ENCODE measurements at places on chromosomes 13 and 19.
A peak's percentile ranks its signal among the peaks of the same experiment; 100 is the strongest.

GRCh38 chr13:74246487-74246886 is 112.3 kb upstream of the KLF12 start:
- DNase-seq: no peak

DNA sequence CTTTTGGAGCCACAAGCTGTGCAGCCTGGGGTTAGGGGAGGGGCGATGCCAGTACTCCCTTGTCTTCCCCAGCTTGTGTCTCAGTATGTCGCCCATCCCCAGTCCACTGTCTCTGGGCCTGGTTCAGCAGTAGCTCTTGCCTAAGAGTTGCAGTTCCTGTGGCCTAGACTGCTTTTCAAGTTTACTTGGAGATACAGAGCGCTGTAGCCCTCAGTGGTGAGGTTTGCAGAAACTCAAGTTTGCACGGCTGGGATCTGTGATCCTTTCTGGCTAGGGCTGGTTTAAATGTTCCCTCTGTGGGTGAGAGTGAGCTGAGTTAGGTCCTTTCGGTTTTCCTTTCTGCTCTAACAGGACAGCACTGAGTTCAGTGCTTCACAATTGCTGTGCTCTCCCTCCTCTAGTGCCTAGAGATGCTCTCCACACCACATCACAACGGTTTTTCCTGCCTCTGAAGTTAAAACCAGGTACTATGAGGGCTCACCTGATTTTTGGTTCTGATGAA is 360.6 kb upstream of the TMTC4 start:
- no peak for DNase-seq

GRCh38 chr19:57648331-57649003 is 15.5 kb downstream of the ZNF211 start:
- no peak for DNase-seq

- no peak for DNase-seq
Measured at GRCh38 chr19:8461891-8462290, 17.1 kb downstream of the HNRNPM start.

DNA sequence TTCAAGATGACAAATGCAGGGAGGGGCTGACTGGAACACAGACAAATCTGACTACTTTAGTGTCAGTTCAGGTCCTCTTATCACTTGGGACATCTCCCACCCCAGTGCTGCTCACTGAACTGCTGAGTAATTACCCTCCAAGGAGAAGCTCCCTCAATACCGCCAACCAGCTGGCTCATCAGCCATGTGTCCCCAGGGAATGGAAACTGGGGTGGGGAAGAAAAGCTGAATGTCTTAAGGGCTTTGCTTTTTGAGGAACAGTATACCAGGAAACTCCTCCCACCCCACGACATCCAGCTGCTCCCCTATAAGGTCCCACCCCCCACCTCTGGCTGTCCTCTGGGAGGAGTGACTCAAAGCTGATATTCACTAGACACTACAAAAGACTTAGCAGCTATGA is 2.0 kb downstream of the ZNF823 start:
- DNase-seq: no peak

DNA sequence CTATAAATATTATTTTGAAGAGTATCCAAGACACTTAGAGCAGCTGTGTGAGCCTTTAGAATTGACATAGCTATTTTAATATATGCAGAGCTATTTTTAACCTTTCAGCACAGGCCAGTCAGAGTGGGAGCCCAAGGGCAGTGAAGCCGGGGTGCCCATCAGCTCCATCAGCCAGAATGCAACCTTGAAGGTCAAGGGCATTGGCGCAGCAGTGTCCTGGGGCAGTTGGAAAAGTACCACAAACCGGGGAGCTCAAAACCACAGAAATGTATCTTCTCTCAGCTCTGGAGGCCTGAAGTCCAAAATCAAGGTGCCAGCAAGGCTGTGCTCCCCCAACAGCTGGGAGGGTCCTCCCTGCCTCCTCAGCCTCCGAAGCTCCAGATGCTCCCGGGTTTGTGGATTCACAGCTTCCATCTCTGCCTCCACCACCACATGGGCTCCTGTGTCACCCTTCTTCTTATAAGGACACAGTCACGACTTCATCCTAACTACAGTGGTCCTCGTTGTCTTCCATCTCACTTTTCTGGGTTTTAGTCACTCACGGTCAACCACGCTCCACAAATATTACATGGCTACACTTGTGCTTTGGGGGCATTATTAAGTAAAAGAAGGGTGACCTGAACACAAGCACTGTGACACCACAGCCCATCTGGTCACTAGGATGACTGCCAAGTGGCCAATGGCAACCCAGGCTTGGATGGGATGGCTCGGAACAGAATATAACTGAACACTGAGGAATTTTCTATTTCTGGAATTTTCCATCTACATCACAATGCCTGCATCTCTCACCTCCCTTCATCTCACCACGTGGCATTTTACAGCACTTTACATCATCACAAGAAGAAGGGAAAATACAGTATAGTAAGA is 15.9 kb upstream of the GAS6 start:
- no peak for DNase-seq

- DNase-seq: no peak
Measured at GRCh38 chr19:47438793-47439220, 19.5 kb upstream of the MEIS3 start.

DNA sequence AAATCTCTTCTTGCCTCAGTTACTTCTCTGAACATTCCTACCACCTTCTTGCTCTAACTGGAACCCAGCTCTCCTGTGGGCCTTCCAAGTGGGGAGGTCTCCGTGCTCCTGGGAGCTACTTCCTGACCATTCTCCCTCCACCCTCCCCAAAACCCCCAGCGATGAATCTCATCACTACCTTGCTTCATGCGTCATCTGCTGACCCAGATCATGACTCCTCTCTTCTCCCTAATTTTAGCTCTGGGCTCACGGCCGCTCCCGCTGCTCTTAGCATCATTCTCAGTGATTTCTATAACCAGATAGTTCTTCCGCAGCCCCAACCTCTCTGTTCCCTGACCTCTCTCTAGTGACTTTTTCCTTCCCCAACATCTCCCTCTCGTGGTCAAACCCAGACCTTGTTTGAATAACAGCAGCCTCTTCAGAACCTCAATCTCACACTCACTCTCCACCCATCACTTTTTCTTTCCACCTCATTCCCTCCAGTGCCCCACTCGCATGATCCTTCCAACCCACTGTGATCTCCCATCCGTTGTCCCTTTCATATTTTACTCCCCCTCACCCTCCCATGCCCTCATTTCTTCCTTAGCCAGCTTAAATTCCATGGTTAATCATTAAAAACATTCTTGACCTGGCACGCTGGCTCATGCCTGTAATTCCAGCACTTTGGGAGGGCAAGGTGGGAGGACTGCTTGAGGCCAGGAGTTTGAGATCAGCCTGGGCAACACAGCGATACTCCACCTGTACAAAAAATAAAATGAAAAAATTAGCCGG is 21.8 kb downstream of the MRPS12 start:
- no peak for DNase-seq

DNA sequence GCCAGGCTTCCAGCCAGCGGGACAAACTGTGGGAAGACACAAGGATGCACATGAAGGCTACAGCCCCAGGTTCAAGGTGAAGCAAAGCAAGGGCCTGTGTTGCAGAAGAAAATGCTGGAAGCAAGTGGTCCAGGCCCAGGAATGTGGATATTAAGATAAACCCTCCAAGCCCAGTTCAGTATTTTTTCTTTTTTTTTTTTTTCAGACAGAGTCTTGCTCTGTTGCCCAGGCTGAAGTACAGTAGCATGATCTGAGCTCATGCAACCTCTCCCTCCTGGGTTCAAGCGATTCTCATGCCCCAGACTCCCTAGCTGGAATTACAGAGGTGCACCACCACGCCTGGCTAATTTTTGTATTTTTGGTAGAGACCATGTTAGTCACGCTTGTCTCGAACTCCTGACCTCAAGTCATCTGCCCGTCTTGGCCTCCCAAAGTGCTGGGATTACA is 4.4 kb downstream of the PRDX2 start:
- DNase-seq: no peak

- no peak for DNase-seq
Measured at GRCh38 chr19:32802840-32803239, 66.7 kb downstream of the SLC7A9 start.

GRCh38 chr19:18496167-18496979 is 25.5 kb downstream of the ELL start:
- DNase-seq: peak; percentile 28

- no peak for DNase-seq
Measured at GRCh38 chr13:89695343-89696257, 1651.9 kb upstream of the MIR17HG start.

- no peak for DNase-seq
Measured at GRCh38 chr13:22262001-22262885, 591.4 kb downstream of the FGF9 start.

DNA sequence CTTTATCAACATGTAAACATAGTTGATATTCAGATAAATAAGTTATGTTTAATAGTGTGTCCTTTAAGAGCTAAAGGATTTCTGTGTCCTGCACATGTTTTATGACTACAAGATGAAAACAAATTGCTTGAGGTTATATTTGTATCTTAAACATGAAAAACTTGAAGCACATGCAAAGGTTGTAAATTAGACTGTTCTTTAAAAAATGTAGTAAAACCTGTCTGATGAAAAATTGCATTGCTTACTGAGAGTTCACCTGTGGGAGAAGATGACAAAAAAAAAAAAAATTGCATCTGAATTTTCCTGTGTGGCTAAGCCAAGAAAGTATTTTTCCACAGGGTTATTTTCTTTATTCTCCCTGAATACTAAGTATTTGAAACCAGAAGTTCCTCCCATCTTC is 25.7 kb upstream of the LMO7 start:
- no peak for DNase-seq

DNA sequence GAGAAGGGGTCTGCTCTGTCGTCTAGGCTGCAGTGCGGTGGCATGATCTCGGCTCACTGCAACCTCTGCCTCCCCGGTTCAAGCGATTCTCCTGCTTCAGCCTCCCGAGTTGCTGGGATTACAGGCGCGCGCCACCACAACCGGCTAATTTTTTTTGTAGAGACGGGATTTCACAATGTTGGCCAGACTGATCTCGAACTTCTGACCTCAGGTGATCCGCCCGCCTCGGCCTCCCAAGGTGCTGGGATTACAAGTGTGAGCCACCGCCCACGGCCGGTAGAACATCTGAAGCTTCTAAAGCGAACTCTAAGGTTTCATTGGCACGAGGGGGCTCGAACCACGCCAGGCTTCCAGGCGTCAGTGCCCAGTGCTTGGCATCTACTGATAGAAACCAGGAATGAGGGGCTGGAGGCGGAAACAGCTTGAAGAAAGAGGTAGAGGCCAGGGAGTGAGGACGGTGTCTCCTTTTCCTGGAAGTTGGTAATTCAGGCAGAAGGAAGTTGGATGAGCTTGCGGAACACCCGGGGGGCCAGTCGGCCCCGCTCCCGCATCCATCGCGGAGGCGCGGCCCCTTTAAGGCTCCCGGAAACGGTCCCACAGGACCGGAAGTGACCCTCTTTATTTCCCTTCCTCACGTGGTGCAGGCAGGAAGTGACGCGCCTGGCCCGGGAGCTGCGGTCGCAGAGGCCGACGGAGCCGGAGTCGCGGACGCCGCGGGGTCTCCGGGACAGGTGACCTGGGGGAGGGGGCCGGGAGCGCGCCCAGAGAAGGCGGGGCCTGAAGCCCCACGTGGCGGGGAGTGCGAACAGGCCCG is at the start of gene CCDC9:
Gene CCDC9 (plus strand): TSS at position 647 of the 814 bp plus-strand sequence. CDS start 1,876 bp downstream, outside the sequence.
- peak; percentile 89 for DNase-seq

DNA sequence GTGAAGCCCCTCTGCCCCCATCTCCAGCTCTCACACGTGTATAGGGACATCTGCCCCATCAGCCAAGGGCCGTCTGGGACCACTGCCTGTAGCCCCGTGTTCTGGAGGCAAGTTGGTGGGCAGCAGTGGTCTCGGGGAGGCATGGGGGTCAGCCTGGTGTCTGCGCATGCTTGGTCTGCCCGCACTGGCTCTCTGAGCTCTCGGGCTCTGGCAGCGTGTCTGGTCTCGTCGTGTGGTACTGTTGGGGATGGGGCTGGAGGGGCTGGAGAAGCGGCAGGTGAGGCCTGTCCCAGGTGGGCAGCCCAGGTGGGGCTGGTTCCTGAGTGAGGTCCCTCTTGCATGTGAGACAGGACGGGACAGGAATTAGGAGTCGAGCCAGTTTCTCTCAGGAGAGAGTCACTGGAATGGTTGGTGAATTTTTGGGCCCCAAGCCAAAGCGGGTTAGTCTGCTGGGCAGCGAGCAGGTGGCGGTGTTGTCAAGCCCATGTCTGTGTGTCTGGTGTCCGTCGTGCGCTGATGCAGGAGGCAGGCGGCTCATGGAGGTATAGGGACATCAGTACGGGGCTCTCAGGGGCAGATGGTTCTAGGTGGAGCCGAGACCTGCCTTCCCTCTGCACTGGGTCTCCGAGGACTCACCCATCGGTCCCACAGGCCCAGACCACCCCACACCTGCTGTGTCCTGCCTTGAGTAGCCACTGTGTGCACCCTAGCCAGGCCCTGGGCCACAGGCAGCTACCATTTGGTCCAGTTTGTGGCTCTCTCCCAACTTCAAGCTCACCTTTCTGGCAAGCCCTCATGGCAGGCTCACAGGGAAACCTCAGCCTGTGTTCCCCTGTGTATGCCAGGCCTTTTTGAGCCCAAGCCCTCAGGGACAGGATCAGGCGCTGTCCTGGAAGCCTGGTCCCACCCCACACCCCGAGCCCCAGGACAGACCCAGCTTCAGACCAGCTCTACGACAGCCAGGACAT is 18.2 kb downstream of the COMP start:
- DNase-seq: no peak

DNA sequence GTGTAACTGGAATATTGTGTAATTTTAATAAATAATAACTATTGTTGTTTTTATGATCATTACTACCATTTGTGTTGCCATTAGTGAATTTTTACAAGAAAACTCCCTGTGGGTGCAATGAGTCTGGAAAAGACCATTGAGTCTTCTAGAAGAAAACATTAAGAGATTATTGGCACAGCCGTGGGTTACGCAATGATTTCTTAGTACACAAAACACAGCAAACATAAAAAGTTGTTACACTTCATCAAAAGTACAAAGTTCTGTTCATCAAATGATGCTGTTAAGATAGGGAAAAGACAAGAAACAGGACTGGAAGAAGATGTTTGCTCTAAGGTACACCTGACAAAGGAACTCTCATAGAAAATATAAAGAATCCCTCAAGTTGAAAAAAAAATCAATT is 41.6 kb downstream of the ZNF331 start:
- no peak for DNase-seq

GRCh38 chr13:24632382-24633121 is 47.7 kb upstream of the ATP12A start:
- no peak for DNase-seq

DNA sequence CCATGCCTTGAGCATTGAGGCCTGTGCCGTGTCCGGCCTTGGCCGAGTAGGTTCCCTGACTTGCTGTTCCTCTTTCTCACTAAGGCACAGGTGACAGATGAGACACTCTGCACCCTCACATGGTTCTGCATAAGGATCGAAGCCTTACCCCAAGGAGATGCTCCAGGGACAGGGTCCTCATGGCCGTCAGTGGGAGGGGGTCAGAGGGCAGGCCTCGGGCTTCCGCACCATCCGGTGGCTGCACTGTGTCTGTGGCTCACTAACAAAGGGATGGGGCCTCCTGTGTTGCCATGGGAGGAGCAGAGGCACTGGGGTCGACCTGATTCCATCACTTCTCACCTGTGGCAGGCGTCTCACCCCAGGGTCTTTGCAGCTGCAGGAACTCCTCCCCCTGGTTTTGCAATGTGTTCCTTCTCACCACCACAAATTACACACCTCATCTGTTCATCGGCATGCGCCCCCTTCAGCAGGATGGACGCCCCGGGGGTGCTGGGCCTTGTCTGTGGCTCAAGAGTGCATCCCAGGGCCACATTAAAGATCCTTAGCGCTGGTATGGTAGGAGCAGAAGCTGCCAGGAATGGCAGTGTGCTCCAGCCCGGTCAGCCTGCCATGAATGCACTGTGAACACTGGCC is 113.3 kb upstream of the SOX1 start:
- no peak for DNase-seq
